LNCaP clone FGC (cell line): ENCODE measurements at places on chromosomes 2 and 18.

DNA sequence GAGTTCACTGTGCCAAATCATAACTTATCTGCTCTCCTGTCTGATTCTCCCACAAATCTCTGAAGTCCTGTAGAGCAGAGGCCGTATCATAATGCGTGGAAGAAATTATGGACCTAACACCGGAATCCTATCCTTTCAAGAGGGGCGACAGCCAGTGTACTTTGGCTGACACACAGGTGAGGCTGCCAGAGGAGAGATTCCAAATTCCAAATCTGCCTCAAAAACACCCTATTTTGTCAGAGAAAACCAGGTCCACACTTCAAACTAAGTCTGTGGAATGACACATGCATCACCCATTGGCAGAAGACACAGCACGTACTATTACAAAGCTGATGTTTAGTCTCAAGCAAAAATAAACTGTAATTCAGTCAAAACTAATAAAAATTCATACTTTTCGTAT is 139.2 kb upstream of the PID1 start:
- DNase-seq = no peak

GRCh38 chr2:241665731-241666440 is 20.7 kb downstream of the DTYMK start:
- no peak for DNase-seq

DNA sequence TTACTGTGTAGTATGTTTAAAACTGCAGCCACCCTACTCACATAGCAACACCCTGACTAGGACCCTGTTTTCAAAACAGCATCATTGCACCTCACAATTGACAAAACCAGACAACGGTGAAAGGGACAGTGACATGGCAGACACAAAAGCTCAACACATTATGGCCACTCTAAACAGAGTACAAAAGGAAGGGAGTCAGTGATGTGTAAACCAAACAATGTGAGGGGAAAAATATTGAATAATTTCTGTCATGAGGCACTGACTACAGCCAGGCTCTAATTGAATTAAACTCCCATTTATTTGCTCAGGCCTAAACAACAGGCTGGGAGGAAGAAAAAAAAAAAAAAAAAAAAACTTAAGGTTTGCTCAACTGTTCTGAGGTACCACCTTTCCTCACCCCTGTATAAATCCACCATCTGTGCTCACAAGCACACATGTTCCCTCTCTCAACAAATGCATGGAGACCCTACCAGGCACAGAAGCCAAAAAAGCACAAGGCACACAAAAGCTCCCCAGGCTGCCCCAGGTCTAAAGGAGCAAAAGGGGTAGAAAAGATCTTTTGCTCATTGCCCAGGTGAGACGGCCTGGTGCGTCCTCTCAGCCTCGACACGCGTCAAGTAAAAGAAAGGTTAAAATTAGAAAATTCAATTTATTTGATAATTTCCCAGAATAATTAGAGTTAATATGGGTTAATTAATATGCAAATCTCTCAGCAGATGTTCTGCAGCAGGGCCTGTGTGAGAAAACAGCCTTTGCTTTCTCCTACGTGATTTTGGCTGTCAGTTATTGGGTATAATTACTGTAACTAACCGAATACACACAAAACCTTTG is 80.9 kb downstream of the ZEB2 start:
- DNase-seq = no peak

DNA sequence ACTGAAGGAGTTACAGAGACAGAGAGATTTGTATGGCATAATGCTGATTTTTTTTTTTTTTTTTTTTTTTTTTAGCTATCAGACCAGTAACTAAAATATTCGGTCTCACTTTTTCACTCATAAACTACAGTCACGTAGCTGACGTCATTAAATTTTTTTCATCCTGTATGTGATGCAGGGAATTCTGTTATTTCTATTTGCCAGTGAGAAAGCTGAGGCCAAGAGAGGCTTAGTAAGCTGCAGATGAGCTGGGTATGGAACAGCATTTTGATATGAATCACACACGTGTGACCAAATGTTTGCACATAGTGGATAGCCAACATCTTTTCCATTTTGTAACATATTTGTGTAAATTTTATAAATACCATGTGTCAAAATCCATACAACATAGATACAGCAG is 79.1 kb upstream of the EPB41L3 start:
- no peak for DNase-seq

- no peak for DNase-seq
Measured at GRCh38 chr18:67408240-67408639, 108.3 kb downstream of the DSEL start.

- DNase-seq = no peak
Measured at GRCh38 chr2:29123617-29124349, 8.6 kb downstream of the CLIP4 start.
